Stimulated activated CD4-positive, alpha-beta T cell treated with anti-CD3 and anti-CD28 coated beads, Interleukin-2, amount 100 ng/mL, for 24 hours (primary cell): ENCODE measurements at places on chromosomes 7 and 10.

DNA sequence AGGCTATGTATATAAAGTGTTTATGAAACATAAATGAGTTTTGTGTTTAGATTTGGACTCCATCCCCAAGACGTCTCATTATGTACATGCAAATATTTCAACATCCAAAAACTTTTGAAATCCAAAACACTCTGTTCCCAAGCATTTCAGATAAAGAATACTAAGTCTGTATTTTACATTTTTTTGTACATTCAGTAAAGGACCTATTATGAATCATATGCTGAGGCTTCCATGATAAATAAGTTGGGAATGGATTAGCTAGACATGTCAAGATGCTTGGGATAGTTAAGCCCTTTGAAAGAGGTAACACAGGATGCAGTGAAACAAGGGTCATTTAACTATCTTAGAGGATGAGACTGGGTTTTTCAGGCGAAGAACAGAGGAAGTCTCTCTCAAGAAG lies 262.9 kb downstream of the SNX13 start:
- DNase-seq, result no peak

DNA sequence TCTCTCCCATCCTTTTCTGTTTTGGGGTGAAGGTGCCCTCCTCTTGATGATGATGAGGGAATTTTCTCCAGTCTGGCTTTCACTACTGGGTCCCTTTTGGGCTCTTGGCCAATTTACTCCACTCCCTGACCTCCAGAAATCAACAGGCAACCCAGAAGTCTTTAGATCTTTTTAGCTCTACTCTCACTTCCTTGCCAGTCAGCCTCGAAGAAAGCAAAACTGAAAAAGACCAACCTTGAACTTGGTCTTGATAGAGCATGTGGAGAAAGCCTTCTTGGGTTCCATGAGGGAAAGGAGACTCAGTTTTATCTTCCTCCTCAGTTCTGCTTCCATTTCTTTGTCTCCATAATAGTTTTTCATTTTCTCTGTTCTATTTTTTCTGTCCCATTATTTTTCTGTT lies 91.4 kb upstream of the NPVF start:
- DNase-seq, result no peak

- DNase-seq, result no peak
Measured at GRCh38 chr7:43700059-43700501, 29.2 kb downstream of the COA1 start.

GRCh38 chr7:113370910-113371309 lies 252.6 kb upstream of the SMIM30 start:
- DNase-seq, result no peak
